ENCODE measurements at places on chromosomes 16 and 17.

- DNase-seq, result no peak
Measured at GRCh38 chr17:43855061-43855460, 8.1 kb downstream of the CD300LG start.

DNA sequence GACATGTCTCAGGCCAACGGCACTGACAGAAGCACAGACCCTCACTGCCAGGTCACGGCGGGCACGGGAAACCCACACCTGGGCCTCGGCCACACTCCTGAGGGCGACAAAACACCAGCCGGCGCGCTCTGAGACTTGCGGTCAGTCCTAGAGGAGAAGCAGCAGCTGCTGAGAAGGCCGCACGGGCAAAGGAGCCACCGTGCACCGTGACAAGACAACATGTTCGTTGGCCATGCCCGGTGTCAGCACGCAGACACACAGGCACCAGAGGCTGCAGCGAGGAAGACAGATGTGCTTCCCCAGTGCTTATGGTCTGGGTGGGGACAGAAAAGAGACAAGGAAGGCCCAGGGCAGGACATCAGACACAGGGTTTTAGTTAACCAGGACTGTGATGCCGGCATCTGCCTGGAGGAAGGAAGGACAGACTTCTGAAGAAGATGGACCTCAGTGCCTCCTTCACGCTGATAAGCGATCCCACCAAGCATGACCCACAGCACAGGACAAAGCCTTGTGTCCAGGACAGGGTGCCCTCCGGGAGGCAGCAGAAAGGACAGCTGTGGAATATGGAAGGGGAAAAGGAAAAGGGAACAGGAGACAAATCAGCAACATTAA, 84.0 kb downstream of the ANKRD11 start:
- no peak for DNase-seq

GRCh38 chr17:9272501-9273200, 251.3 kb downstream of the NTN1 start:
- DNase-seq, result no peak

DNA sequence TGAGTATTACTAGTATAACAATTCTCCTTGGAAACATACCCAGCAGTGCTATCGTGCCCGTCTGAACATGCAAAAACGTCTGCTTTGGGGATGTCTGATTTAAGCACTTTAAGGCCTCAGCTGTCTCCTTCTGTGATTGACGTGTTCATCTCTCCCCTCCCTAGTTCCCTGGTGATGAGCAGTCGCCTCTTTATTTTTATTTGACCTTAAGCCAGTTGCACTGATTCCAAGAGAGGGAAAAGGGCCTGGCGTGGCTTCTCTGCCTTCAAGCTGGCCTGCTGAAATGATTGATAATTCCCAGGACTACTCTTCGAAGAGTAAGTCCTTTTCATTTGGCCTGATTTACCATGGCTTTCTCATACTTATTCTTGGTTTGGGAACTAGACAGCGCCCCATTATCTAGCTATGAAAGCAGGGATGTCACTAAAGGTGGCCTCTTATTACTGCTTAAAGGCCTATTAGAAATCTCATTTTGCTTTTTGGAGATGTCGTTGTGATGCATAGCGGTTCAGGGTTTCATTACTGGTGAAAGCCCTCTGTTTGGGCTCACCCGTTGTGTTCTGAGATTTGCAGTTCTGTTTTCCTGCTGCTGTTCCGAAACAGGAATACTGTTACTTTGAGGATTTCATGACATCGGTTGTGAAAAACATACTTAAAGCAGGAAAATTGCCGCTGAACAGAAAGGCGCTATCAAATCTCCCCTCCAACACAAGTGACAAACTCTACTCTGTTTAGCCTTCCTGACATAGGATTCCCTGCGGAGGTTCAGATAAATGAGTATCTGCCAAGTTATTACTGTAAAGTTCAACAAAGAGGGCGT, 65.5 kb downstream of the IQCK start:
- no peak for DNase-seq

DNA sequence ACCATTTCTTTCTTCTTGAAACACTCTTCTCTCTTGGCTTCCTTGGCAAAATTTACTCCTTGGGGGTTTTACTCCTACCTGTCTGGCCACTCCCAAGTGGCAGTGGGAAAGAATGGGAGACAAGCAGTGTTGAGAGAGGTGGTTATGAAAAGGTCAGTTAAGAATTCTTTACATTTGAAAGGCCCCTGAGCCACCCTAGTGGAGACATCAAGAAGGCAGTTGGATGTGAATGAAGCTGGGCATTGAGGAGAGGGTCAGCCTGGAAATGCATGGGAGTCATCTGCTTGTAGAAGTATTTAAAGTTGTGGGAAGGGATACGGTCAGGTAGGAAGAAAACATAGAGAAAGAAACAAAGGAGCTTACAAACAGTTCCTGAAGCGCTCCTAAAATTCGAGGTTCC, 42.3 kb upstream of the CCNF start:
- DNase-seq, result no peak

- DNase-seq, result no peak
Measured at GRCh38 chr17:28078341-28079229, 36.1 kb downstream of the NLK start.

DNA sequence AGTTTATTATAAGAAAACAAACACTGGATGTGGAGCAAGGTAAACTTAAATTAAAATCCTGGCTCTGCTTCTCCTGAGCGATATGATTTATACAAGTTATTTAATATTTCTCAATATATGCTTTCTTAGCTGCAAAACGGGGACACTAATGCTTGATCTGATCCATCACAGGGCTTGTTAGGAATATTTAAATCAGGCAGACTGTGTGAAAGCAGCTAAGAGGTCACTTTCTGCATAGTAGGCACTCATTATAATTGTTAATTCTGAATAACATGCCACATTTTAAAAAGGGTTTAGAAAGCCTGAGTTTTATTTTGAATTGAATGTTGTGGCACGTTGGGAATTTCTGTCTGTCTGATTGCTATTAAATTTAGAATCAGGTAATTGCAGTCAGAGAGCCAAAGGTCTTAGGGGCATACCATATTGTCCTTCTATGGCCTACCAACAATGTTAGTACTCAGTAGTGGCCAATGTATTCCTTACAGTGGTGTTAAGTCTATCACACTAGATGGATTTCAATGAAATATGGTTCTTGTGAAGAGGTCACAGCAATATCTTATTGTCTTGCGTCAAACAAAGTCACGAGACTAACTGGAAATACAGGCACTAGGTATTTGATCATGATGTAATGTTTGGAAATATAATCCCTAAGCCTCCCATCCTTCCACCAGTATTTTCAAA, 890.0 kb upstream of the CDH8 start:
- DNase-seq, result no peak

GRCh38 chr17:65977041-65977440, 214.9 kb downstream of the CEP112 start:
- DNase-seq, result no peak

GRCh38 chr17:14165616-14166015, 71.0 kb downstream of the CDRT15 start:
- DNase-seq, result no peak

DNA sequence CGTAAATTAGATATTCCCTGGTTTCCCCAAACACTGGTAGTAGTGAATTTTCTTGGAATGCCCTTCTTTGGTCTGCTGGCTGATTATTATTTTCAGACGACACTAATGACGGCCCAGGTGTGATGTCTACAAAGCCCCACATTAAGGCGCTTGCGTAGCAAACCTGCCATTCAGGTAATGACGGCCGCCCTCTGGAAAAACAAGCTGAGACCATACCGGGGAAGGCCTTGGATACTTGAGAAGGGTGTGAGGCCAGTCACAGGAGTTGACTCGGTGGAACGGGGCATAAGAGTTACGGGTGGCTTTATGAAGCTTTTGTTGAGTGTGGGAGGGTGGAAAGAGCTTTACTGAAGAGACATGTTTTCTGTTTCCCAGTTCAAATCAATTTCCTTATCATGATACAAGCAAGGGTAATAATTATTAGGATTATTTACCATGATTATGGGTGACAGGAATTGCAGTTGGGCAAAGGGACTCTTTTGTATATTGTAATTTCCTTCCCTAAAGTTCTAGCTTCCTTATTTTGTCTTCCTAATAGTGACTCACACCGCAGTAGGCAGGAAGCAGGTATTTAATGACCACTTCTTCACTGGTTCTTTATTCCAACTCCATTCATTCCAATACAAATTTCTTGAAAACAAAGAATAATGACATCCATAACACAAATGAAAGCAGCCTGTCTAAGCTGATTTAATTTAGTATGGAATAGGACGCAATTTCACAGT, 24.8 kb downstream of the KRT23 start:
- no peak for DNase-seq

- no peak for DNase-seq
Measured at GRCh38 chr17:59427425-59427921, 96.0 kb downstream of the YPEL2 start.

DNA sequence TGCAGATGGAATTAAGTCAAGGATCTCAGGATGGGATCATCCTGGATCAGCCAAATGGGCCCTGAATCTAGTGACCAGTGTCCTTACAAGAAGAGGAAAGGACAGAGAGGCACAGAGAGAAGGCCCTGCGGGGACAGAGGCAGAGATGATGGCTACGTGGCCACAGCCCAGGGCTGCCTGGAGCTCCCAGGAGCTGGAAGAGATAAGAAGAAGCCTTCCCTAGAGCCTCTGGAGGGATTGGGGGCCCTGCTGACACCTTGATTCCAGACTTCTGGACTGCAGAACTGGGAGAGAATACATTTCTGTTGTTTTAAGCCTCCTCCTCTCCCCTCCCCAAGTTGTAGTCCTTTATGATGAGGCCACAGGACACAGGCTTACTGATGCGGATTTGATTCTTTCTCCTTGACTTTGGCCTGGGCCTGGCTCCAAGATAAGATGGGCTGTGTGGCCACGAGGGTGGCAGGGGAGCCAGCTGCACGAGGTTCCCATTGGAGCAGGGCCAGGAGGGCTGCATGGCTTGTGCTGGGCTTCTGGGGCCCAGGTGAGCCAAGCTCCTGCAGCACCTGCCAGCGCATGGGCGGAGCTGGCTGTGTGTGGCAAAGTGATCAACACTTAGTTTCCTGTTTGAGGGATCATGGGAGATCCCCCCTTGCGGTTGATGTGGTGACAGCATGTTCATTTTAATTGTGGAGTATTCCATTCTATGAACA, 146.1 kb downstream of the IRF8 start:
- peak; percentile 77 for DNase-seq

- no peak for DNase-seq
Measured at GRCh38 chr17:80795754-80796153, 195.9 kb upstream of the CHMP6 start.

GRCh38 chr17:56445692-56446411, 147.6 kb upstream of the NOG start:
- no peak for DNase-seq

DNA sequence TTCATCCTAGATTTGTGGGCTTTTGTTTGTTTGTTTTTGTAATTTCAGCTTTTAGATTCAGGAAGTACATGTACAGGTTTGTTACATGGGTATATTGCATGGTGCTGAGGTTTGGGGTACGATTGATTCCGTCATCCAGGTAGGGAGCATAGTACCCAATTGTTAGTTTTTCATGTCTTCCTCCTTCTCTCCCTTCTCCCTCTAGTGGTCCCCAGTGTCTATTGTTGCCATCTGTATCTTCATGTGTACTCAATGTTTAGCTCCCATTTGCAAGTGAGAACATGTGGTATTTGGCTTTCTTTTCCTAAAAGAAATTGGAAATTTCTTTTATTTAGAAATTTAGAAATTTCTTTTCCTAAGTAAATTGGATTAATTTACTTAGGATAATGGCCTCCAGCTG, 37.1 kb upstream of the BCAS3 start:
- peak; percentile 16 for DNase-seq

DNA sequence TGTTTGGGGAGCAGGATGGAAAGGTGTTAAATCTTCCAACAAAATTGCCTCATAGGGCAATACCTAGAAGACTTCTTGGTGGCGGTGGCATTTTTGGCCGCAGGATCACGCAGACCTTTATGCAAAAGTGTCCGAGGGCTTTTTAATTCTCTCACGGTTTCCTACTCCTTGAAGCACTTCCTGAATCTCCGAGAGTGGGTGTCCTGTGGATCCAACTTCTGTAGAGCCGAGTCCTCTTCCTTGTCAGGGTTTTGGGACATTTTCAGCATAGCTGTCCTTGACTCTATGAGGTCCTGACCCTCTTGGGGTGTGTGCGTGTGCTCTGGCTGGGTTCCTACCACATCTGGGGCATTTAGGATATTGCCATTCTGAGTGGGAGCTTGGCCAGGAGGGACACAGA, 31.7 kb downstream of the IL21R start:
- DNase-seq, result no peak

DNA sequence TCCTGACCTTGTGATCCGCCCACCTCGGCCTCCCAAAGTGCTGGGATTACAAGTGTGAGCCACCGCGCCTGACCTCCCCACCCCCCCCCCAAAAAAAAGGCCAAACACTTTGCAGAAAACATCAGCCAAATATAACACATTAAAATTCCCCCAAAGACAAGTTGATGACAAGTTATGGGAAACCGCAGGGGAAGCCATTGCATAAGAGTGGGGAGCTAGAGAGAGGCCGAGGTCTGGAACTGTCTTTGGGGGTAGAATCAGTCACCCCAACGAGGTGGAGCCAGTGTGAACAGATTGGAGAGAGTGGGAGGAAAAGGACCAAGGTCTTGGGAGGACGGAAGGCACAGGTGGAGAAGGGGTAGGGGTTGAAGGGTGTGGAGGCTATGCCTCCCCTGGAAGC, 2.8 kb downstream of the DRC3 start:
- DNase-seq, result no peak

- no peak for DNase-seq
Measured at GRCh38 chr17:17053446-17054379, 11.5 kb downstream of the MPRIP start.

GRCh38 chr16:969508-970385, 1.0 kb downstream of the LMF1 start:
- no peak for DNase-seq

DNA sequence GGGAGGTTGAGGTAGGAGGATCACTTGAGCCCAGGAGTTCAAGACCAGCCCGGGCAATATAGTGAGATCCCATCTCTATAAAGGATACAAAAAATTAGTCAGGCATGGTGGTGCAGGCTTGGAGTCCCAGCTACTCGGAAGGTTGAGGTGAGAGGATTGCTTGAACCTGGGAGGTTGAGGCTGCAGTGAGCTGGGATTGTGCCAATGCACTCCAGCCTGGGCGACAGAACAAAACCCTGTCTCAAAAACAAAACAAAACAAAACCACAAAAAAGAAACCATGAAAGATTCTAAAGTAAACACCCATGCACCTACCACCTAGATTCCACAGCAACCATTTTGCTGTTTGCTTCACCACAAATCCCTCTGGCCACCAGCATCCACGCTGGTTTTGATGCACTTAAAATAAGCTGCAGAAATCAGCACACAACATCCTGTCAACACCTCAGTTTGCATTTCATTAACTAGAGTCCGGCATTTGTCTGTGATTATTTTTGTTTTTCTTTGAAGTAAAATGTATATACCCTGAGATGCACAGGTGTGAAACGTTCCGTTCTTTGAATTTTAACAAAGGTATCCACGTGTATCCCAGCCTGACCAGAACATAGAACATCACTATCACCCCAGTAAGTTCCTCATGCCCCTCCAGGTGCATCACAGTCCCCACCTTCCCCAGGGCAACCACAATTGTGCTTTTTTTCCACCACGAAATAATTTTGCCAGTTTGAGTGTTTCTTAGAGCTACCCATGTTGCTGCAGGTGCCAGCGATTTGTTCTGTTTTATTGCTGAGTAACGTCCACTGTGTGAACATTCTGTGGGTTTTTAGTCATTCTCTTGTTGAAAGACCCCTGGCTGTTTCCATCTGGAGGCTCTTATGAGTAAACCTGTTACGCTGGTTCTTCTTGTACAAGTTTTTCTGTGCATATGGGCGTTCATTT, 191.5 kb downstream of the SEC14L1 start:
- peak; percentile 82 for DNase-seq

GRCh38 chr17:49895812-49896211, 47.9 kb upstream of the TAC4 start:
- no peak for DNase-seq

Data from natural killer cell (primary cell).